ENCODE measurements at places on chromosomes 12 and 14. TPM values are rescaled to one million over a fixed set of nuclear protein-coding genes. Genes with fewer than 3 reads are reported as not detected.

The CD69 gene
- 1.1 TPM for total RNA-seq

The SERPINA9 gene
- not detected for total RNA-seq

The RIN3 gene
- 14.7 TPM for total RNA-seq

- no peak for DNase-seq
Measured at GRCh38 chr14:104706733-104707607, 17.1 kb upstream of the ADSS1 start.

DNA sequence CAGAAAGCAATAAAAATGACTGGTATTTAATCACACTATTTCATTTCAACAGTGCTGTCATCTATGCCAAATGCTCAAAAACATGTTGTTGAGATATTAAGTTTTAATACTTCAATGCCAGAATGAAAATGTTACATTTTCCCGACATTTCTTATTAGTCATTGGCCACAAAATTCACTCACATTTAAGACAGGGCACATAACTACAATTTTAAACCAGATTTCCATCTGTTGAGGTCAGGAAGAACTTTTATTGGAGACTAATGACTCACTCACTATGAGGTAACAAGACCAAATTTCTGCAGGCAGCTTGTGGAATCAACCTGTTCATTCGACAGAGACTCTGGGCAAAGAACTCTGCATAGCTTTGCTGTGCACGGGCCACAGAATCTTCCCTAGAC is 36.8 kb downstream of the PPTC7 start:
- no peak for DNase-seq

The RNASE3 gene
- not detected for total RNA-seq

The CHGA gene
- total RNA-seq, result not detected

The CPSF6 gene
- 30.9 TPM for total RNA-seq

DNA sequence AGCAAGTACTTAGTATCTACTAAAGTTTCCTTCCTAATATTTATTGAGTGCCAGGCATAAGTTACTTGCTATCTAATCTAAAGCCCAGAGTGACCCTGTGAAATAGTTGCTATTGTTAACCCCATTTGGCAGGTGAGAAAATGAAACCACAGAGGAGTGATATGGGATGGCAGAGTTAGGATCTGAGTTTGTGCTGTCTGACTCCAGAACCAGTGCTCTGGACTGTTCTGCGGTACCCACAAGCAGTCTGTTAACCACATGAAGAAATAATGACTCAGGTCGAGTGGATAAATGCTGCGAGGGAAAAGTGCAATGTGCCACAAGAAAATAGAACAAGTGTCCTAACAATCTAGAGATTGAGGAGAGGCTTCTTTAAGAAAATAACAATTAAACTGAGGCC is 60.7 kb upstream of the GZMB start:
- DNase-seq, result no peak

- DNase-seq, result no peak
Measured at GRCh38 chr14:93780813-93781400, 7.4 kb downstream of the PRIMA1 start.

The HOXC11 gene
- total RNA-seq, result not detected

GRCh38 chr12:117646520-117646919 is 285.1 kb upstream of the NOS1 start:
- DNase-seq, result no peak

- peak; percentile 22 for DNase-seq
Measured at GRCh38 chr12:58450868-58451482, 469.3 kb downstream of the LRIG3 start.

- DNase-seq, result no peak
Measured at GRCh38 chr12:12999271-12999958, 650 bp downstream of the HEBP1 start.

The SLCO1C1 gene
- 0.84 TPM for total RNA-seq

DNA sequence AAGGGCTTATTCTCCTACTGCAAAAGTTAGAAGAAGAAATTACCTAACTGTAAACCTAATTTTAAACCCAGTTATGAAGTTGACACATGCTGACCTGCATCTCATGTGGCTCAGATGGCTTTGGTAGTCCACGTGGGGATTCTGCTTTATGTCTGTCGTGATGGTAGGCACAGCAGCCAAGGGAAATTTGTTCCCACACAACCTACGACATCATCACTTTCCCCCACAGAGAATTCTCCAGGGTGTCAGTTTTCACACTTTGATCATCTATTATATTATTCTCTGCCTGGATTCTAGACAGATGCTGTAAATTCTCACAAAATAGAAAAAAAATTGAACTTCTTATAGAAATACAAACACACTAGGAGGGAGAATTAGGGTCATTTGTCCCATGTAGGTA is 70.6 kb downstream of the PTHLH start:
- DNase-seq, result no peak

The APEX1 gene
- 68.2 TPM for total RNA-seq

GRCh38 chr12:59030415-59030814 is 110.1 kb upstream of the LRIG3 start:
- DNase-seq, result no peak

DNA sequence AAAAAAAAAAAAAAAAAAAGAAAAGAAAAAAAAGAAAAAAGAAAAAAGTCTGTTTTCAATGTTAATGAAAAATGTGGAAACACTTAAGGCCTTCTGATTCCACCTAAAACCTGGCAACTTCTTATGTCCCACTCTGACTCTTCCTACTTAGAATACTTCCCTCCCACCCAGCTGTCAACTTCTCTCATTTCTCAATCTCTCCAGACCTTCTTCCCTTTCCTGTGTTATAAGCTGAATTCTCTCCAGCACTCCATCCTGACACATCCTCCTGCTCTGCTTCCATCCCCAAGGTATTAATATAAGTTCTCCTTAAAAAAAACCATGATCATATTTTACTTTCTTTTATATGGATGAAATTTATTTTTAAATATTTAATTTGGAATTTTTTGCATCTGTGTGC is 20.3 kb upstream of the TMTC1 start:
- no peak for DNase-seq

DNA sequence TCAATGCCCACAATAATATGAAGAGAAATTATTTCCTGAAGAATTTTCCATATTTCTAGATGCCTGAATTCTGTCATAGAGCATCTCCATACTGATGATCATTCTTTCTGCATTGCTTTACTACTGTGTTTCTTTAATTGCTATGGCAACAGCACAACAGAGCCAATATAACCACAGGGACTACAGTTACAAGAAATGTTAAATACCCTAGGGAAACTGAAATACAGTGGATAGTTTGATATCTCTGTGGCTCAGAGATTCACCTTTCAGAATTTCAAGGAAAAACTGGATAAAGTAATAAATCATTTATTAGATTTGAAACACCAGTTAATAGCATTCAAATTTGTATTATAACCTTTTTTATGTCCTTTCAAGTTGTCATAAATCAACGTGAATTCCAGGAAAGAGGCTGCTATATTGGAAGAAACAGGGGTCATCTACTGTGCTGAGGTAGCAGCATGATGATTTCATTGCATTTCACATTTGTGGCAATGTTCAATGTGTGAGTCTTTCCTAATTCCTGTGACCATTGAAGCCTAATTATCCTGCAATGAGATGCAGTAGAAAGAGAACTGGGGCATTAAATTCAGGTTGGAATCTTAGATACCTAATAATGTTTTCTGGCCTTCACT is 267.1 kb downstream of the LRFN5 start:
- no peak for DNase-seq

DNA sequence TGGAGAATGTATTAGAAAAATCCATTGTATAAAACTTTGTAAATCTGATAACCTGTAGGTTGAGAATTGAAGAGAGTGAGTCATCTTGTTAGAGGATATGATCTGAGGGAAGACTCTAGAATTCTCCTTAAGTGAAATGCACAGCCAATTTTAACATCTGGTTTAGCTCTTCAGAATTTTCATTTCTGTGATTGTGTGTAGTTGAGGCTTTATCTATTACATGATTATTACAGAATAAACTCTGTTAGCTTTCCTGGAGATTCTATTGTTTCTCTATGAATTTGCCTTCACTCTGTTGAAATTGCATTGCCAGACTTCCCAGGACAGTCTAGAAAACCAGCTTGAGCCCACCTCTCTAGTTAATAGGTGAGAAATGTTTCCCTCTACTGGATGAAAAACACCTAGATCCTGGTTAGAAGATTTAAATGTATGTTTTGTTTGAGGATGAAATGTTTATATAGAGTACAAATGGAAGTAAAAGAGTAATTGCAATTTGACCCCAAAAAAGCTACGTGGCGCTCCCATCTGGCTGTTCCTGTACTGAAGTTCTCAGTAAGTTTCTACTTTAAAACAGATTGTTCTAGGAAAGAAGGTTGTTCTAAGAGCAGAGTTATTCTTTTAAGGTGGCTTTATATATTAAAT is 2.9 kb downstream of the NUDT4 start:
- DNase-seq, result no peak

DNA sequence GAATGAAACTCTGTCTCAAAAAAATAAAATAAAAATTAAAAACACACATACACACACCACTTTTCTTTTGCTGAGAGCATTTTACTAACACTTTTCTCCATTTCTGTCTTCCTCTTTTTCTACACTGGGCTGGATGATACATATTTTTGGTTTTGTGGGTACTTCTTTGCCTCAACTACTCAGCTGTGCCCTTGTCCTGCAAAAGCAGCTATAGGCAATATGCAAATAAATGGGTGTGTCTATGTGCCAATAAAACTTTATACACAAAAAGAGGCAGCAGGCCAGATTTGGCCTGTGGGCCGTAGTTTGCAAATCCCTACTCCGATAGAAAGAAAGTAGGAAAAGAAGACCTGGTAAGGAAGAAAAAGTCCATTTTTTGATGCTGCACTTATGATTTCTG is 6.5 kb downstream of the CLMN start:
- no peak for DNase-seq

The REP15 gene
- total RNA-seq, result 7.5 TPM

The OS9 gene
- 104 TPM for total RNA-seq

The NPFF gene
- total RNA-seq, result not detected

The TMEM106C gene
- total RNA-seq, result 46.8 TPM

GRCh38 chr12:80598004-80598606 is 109.3 kb upstream of the MYF6 start:
- DNase-seq, result no peak

DNA sequence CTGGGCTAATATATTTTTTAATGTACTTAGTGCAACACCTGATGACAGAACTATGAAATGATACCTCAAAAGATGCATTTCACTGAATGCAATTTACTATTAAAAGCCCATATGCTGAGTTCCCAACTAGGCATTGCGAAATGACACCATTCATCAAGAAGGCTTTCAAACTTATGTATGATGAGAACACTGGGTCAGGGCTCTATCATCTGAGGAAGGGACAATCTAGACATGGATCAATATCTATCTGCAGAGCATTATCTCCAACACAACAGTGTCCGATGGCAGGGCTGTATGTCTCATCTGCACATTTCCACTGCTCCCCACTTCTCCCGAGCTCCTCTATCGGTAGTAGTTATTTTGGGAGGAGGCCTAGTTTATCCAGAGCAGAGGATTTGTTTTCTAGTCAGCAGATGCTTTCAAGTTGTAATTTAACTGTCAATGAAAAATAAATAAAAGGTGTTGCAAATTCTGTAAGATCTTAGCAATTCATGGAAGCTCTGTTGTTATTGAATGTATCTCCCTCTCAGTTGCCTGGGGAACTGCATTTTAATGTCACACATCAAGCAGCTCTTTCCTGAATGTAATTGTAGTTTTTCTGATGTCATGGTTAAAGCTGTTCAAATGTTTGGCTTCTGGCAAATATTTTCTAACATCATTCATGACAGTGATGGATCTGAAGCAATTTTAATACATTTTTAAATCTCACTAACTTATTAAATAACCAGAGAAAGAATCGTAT is 7.4 kb upstream of the GCH1 start:
- no peak for DNase-seq
